ENCODE measurements at places on chromosomes 3 and 15.
A peak's percentile ranks its signal among the peaks of the same experiment; 100 is the strongest.

GRCh38 chr3:23723930-23724329 lies 81.8 kb upstream of the UBE2E1 start:
- DNase-seq: no peak

- DNase-seq: no peak
Observed at GRCh38 chr3:45940004-45940780, 3.1 kb upstream of the CXCR6 start.

GRCh38 chr15:77942611-77943211 lies 134.8 kb downstream of the TBC1D2B start:
- DNase-seq: no peak

- DNase-seq: no peak
Observed at GRCh38 chr3:131491775-131492174, 11.0 kb downstream of the MRPL3 start.

DNA sequence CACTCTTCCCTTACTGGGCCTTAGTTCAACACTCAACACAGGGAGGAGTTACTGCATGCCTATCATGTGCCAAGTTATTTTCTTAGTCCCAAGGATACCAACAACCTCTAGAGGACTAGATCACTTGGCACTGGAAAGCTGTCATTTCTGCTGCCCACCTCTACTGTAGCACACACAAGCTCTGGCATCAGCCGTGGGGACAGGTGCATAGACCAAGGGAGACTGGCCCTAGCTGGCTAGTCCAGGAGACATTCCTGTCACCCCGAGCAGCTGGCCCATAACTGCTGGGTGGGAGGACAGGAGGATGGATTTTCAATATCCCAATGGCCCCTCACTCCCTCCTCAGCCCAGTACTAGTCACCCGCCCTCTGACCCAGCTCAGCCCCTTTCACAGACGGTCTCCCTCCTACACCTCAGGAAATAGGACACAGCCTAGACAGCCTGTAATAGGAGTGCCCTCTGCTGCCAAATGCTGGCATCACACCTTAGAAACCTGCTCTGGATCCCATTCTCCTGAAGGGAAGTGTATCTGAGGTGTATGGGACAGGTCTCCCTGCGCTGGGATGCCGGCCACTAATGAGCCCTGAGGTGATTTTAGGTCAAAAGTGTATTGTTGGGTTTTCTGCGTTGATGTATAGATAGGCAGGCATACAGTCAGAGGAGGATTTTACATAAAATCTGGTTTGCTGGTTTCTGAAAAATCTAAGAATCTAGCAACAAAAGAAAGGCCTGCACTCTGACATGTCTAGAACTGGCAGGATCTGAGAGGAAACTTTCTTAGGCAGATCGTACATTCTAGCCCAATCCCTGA lies 3.4 kb upstream of the DZIP1L start:
- DNase-seq: peak; percentile 47
